Stimulated activated CD8-positive, alpha-beta memory T cell treated with anti-CD3 and anti-CD28 coated beads, Interleukin-7, amount 100 ng/mL, for 24 hours (primary cell): ENCODE measurements at places on chromosomes 6 and 20.

DNA sequence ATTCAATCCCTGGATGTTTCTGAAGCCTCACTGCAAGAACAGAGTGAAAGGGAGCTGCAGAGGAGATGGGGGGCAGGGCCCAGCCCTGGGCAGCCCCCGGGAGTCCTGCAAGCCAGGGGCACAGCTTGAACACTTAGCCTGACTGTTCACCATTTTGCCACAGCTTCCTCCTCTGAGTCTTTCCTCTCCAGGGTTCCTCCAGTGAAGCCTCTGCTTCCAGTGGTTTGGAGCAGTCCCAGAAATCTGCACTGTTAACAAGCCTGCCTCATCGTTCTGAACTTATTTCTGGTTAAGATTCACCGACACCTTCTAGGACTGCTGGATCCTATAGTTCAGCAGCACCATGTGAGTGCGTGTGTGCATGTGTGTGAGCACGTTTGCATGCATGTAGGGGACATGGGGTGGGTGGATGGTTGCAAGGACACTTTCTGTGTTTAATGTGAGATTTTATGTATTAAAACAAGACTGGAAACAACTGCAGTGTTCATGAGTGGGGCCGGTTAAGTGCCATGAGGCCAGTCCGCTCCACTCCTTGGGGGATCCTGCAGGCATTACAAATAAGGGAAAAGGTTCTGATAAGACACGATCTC lies 24.6 kb downstream of the CEBPB start:
- DNase-seq, result no peak

DNA sequence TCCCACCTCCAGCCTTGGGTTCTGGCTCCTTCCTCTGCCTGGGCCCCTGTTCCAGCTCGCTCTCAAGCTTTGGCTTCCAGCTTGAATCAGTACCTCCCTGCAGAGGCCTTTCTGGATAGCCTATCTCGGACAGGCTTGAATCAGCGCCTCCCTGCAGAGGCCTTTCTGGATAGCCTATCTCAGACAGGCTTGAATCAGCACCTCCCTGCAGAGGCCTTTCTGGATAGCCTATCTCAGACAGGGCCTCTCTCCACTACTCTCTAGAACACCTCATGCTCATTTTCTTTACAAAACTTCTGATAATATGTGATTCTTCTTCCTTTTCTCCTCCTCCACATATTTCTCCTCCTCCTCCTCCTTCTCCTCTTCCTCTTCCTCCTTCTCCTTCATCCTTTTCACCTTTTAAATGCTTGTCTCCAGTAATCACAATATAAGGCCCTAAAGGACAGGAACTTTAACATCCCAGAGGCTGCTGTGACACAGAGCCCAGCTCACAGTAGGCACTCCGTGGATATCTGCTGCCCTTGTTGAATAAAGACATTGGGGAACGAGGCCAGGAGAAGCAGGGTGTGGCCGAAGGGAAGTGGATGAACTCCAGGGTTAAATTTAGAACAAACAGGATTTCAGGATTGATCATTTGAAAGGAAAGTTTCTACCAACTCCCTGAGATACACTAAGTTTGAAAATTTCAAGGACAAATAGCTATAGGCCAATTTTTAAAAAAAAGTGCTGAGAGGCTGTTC lies 9.3 kb upstream of the RPS6KA2 start:
- DNase-seq, result no peak

- no peak for DNase-seq
Measured at GRCh38 chr6:43628393-43629103, 516 bp downstream of the GTPBP2 start.

GRCh38 chr6:2546901-2547300 lies 203.8 kb downstream of the MYLK4 start:
- no peak for DNase-seq
